ENCODE measurements at places on chromosomes 1 and 21. TPM values are rescaled to one million over a fixed set of nuclear protein-coding genes. Genes with fewer than 3 reads are reported as not detected.
A peak's percentile ranks its signal among the peaks of the same experiment; 100 is the strongest.

DNA sequence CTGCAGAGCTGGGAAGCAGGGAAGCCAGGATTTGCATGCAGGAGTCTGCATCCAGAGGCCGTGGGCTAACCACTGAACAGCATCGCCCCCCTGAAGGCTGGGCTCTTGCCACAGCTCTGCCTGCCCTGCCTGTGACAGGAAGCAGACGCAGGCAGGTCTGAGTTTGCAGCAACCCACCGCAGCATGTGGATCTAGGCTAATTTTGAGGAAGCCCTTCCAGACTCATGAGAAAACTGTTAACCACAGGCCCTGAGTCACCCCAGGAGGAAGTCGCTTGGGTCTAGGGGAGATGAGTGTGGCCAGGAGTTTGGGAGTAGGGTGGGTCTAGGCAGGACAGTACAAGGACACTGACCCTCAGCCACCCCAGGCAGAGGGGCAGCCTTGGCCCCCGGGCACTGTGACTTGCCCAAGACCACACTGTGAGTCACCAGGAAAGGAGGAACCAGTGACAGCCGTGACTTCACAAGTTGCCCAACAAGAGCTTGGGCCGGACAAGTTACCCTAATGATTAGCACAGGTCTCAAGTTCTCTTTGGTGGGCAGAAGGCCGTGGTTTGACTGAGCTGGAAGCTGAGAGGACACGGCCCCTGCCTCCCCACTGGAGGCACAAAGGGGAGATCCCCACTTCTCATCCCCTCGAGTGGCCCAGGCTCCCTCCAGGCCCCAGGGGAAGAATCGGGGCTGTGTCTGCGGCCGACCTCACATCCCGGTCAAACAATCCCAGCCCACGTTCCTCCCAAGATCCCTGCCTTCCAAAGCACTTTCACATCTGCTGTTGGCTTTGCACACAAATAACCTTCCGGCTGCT lies 826 bp downstream of the LAPTM5 start:
- peak overlapping the region; percentile 98 for H3K27ac ChIP-seq
- no peaks in the 10 kb centered on the region for H3K36me3 ChIP-seq
- peak; percentile 89 for DNase-seq
- H3K4me3 ChIP-seq, result peak overlapping the region; percentile 83

GRCh38 chr1:40092241-40092640 lies 4.8 kb downstream of the PPT1 start:
- H3K4me1 ChIP-seq, result peaks cover 15% of the 10 kb centered on the region
- peaks cover 23% of the 10 kb centered on the region for H3K36me3 ChIP-seq
- no peak for DNase-seq
- H3K27me3 ChIP-seq, result no peaks in the 10 kb centered on the region

- H3K27me3 ChIP-seq, result peaks cover 1% of the 10 kb centered on the region
- H3K36me3 ChIP-seq, result no peaks in the 10 kb centered on the region
- H3K4me3 ChIP-seq, result no peak overlapping the region
- DNase-seq, result no peak
- H3K27ac ChIP-seq, result no peak overlapping the region
- H3K4me1 ChIP-seq, result no peaks in the 10 kb centered on the region
These were observed 48.2 kb upstream of the VANGL1 start for GRCh38 chr1:115593365-115594259.

DNA sequence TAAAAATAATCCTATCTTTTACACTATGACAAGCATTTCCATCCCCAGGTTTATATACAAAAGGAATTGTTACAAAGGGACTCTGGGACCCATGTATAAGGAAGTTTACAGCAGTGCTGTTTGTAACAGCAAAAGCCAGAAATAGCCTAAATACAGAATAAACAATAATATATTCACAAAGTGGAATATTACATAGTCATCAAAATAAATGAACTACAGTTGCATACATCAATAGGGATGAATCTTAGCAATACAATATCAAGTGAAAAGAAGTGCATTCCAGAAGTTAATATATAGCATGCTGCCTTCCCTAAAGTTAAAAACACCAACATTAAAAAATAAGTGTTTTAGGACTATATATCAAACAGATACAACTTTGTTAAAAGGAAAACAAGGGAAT lies 77.3 kb downstream of the EDEM3 start:
- peaks cover 26% of the 10 kb centered on the region for H3K27me3 ChIP-seq
- H3K27ac ChIP-seq, result no peak overlapping the region
- peaks cover 17% of the 10 kb centered on the region for H3K36me3 ChIP-seq
- no peak for DNase-seq

KLHL12 gene
- total RNA-seq, result 43.1 TPM

PTPRU gene
- total RNA-seq, result 1.4 TPM

OR2L13 gene
- not detected for total RNA-seq
